Naive thymus-derived CD8-positive, alpha-beta T cell (primary cell): ENCODE measurements at places on chromosomes 7 and 10. TPM values are rescaled to one million over a fixed set of nuclear protein-coding genes. Genes with fewer than 3 reads are reported as not detected.
A peak's percentile ranks its signal among the peaks of the same experiment; 100 is the strongest.

GRCh38 chr7:94190599-94191061 is 186.5 kb upstream of the BET1 start:
- no peak overlapping the region for H3K4me3 ChIP-seq
- H3K4me1 ChIP-seq: no peaks in the 10 kb centered on the region
- no peak overlapping the region for H3K27ac ChIP-seq
- DNase-seq: no peak
- no peaks in the 10 kb centered on the region for H3K36me3 ChIP-seq

GRCh38 chr7:3120513-3120912 is 76.8 kb upstream of the CARD11 start:
- H3K4me3 ChIP-seq: peak overlapping the region; percentile 57
- H3K36me3 ChIP-seq: peaks cover 7% of the 10 kb centered on the region
- H3K27ac ChIP-seq: peak overlapping the region; percentile 31
- H3K4me1 ChIP-seq: peaks cover 33% of the 10 kb centered on the region

- DNase-seq: no peak
- no peak overlapping the region for H3K4me3 ChIP-seq
- no peaks in the 10 kb centered on the region for H3K36me3 ChIP-seq
- H3K4me1 ChIP-seq: no peaks in the 10 kb centered on the region
These were observed 103.6 kb downstream of the PARD3 start for GRCh38 chr10:34711500-34711899.

The DKK1 gene
- not detected for polyA plus RNA-seq

The MUC12 gene
- not detected for polyA plus RNA-seq

DNA sequence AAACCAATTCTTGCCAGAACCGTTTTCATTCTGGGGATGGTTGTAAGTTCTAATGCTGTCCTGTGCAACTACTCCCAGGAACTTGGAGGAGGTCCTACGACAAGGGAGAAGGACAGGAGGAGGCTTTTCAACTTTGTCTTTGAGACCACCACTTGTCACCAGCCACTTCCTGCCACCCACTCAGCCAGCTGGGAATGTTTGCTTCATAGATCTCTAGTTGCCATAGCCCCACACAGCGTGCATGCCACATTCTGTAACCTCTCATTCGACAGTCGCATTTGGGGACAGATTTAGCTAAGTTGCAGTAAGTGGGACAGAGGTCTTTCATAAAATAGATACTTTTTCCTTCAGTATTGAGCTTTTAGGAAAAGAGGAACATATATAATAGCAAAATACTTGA is 78.0 kb downstream of the TAF3 start:
- no peaks in the 10 kb centered on the region for H3K27me3 ChIP-seq
- no peak overlapping the region for H3K4me3 ChIP-seq
- H3K4me1 ChIP-seq: peaks cover 44% of the 10 kb centered on the region
- no peak for DNase-seq
- H3K36me3 ChIP-seq: peaks cover 39% of the 10 kb centered on the region

The FGFBP3 gene
- 4.0 TPM for polyA plus RNA-seq

GRCh38 chr10:86160890-86161585 is 205.6 kb downstream of the GRID1 start:
- no peak overlapping the region for H3K4me3 ChIP-seq
- no peak overlapping the region for H3K27ac ChIP-seq
- no peak for DNase-seq
- peaks cover 5% of the 10 kb centered on the region for H3K27me3 ChIP-seq
- H3K36me3 ChIP-seq: no peaks in the 10 kb centered on the region

DNA sequence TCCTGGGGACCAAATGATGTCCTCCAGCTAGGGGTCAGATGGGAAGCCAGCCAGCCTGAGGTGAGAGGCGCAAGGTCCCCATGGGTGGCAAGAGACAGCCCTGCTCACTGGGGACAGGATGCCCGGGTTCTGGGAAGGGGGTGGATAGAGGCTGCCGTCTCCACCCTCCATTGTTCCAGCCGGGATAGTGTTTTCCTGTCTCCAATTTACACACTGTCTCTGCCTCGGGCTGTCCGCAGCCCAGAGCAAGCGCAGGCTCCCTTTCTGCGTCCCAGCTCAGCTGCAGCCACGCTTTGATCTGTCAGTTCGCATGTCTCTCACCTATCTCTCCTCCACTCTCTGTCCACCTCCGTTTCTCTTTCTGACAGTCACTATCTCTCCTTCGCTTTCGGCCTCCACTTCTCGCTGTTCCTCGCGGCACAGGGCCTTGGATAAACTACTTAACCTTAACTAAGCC is 2.1 kb downstream of the EPHB4 start:
- no peak for DNase-seq
- peaks cover 7% of the 10 kb centered on the region for H3K36me3 ChIP-seq
- no peak overlapping the region for H3K4me3 ChIP-seq
